Activated CD8-positive, alpha-beta memory T cell treated with anti-CD3 and anti-CD28 coated beads for 1 hour (primary cell): ENCODE measurements at places on chromosomes 7 and 10.

DNA sequence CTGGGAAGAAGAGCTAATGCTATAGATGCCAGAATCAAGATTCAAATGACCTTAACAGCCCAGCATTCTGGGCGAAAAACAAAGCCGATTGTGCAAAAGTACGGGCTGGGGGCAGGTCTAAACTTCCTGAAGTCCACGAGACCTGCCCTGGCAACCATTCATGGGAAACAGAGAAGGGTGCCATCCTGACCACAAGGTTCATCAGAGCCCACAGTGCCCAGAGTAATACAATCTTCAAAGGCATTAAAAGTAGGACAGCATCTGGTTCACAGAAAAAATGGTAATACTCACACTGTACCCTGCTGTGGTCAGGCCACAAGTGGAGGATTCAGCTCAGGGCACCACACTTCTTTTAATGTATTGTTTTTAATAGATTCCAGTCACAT, 36.1 kb downstream of the SORBS1 start:
- DNase-seq, result no peak

DNA sequence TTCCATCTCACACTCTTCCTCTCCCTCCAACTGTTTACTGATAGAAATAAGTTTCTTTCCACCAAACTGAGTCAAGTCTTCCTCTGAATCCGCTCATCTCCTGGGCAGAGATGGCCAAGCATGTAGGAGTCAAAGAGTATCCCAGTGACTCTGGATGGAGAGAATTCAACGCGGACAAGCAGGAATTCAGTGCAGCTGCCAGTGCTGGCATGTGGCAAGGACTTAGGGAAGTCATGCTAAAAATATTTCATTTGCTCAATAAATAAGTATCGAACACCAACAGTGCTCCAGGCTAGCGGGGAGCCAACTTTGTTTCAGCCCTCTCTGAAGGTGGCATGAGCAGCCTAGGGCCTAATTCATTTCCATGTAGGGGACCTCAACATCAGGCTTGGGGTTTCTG, 351.6 kb upstream of the ZMIZ1 start:
- no peak for DNase-seq

DNA sequence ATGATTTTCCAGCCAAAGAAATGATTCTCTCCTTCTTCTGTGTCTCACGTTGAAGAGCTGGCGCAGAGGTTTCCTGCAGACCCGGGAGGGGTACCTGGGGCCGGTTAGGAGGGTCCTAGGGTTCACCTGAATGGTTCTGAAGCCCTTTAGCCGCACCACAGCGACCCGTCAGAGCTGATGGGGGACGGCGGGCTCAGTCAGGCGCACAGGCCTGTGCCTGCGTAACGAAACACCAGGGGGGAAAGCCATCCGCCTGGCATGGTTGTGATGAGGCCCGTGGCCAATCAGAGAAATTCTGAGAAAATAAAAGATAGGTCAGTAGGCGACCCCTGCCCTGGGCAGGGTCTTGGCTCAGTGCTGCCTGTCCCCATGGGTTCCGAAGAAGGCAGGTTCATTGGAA, 35.6 kb downstream of the FAM20C start:
- DNase-seq, result no peak

GRCh38 chr7:31864646-31865045, 177.6 kb downstream of the PPP1R17 start:
- DNase-seq, result no peak

GRCh38 chr10:63883861-63884260, 362.7 kb downstream of the REEP3 start:
- no peak for DNase-seq

GRCh38 chr7:106866298-106867281, 1.5 kb downstream of the PIK3CG start:
- DNase-seq, result no peak

GRCh38 chr7:75575488-75576121, 83.5 kb downstream of the SPDYE5 start:
- DNase-seq, result no peak

DNA sequence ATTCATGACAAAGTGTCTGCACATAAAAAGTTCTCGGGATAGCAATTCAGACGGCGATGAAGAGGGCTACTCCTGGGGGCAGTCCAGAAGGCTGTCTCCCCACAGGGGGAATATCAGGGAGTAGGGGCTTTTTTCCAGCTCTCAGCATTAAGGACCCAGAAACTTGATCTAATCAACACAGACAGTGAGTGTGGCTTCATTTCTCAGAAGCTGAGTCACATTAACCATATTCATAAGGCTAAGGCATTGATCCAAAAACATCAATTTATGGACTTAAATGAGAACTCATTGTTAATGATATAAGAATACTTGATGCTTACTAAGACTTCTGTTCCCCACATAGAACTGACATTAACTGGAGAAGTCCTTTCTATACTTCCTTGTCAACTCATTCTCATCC, 87.5 kb upstream of the AOAH start:
- no peak for DNase-seq

GRCh38 chr7:137655804-137656203, 191.0 kb downstream of the DGKI start:
- DNase-seq, result no peak
